Non-pigmented ciliary epithelial cell (primary cell): ENCODE measurements at places on chromosomes 3 and 15.

- DNase-seq = no peak
These were observed 47.0 kb upstream of the PPIB start for GRCh38 chr15:64209680-64210334.

GRCh38 chr3:149610351-149611105, 47.3 kb downstream of the WWTR1 start:
- DNase-seq = no peak

DNA sequence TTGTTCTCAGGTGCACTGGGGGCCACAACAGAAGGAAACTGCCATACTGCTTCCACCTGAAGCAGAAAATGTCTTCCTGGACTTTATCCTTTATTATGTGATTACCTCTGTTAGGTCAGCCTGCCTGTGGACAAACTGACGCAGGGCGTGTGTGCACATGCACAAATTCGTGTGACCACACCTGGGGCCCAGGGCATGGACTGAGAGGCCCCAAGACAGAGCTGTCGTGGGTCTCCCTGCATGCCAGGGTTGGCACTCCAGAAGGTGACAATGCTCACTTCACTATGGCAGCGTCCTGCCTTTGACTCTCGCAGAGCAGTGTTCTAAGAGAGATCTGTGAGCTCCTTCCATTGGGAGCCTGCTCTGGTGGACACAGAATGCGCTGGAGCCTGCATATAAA, 34.5 kb downstream of the CCDC12 start:
- no peak for DNase-seq

GRCh38 chr3:59908701-59909100, 858.9 kb upstream of the CFAP20DC start:
- no peak for DNase-seq

GRCh38 chr3:128969993-128970739, 23.7 kb downstream of the CFAP92 start:
- no peak for DNase-seq

GRCh38 chr3:78912687-78913086, 855.1 kb downstream of the ROBO1 start:
- DNase-seq = no peak

GRCh38 chr3:178056868-178057267, 479.4 kb upstream of the KCNMB2 start:
- no peak for DNase-seq

- DNase-seq = no peak
These were observed 136.0 kb upstream of the UBE2E2 start for GRCh38 chr3:23067116-23067515.

GRCh38 chr3:107826727-107827126, 264.1 kb downstream of the CD47 start:
- DNase-seq = no peak

DNA sequence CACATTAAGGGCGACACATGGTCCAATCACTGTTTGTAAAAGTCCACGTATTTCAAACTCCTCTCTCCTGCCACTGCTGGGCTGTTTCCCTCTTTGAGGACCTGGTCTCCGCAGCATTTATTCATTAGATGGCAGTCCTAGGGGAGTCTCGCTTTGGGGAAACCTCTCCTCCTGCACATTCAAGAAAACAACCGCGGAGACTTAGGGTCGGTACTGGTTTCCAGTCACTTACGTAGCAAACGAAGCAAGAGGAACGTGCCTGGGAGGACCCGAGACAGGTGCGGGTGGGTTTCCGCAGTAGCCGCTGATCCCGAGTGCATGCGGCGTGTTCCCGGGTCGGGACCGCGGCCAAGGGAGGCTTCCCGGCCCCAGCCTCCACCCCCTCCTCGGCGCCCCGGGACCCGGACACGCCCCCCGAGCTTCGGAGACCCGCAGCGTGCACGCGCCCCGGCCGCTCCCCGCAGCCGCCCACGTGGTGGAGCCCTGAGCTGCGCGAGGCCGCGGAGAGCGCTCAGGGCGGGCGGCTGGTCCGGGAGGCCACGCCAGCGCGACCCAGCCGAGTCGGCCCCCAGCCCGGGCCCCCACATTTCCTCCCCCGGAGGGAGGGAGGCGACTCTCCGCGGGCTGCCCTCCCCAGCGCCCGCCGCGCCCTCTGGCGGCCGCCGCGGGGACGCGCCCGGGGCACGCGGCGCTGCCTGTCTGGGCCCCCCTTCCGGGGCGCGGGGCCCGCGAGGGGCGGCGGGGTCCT, 1.1 kb upstream of the IGF1R start:
- no peak for DNase-seq

DNA sequence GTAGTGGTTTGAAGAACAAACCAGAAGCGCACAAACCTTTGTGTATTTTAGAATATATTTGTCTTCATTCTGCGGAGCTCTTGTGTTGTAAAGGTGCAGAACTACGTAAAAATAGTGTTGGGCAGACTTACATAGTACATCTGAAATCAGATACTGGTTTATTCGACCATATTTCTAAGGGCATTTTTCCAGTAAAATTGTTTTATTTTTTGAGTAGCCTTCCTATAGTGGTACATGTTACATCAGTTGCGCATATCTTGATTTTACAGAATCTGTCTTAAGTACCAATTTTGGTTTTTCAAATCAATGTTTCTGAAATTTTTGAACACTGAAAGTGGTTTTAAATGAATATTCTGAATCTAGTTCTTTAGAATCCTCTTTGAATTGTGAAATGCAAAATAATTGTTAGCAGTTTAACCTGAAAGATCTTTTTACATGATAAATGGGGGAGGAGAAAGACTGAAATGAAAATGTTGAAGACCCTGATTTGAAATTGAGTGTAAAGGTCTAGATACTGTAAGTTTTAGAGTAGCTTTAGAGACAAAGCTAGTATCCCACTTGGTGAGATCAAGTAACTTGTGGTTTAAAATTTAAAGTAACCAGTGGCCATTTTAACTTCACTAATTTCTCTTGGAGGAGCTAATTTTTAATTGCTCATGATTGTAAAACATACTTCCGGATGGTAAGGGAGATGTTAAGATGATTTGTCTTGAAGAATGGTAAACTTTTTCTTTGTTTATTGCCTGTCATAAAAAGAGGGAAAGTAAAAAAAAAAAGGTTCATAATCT, 15.5 kb upstream of the CHD2 start:
- no peak for DNase-seq
